Upper lobe of left lung (tissue), 6 donors: ENCODE measurements at places on chromosomes 12 and 14. TPM values are rescaled to one million over a fixed set of nuclear protein-coding genes. Genes with fewer than 3 reads are reported as not detected.

Gene EIF2S3B
- total RNA-seq: not detected

Gene NOVA1
- 1.7 TPM for total RNA-seq

Gene TMEM229B
- total RNA-seq: 6.3 TPM

Gene LTBP2
- total RNA-seq: 93.3 TPM

- DNase-seq: no peak
These were observed 189.7 kb downstream of the FSCB start for GRCh38 chr14:44317441-44317746.

GRCh38 chr12:47111392-47111778, 31.6 kb upstream of the AMIGO2 start:
- DNase-seq: no peak

- DNase-seq: no peak
These were observed 698.9 kb downstream of the BCL11B start for GRCh38 chr14:98573082-98573481.

GRCh38 chr12:76920172-76921099, 41.6 kb upstream of the CSRP2 start:
- no peak for DNase-seq

GRCh38 chr12:44626883-44627282, 249.2 kb downstream of the NELL2 start:
- no peak for DNase-seq

GRCh38 chr12:25034676-25035075, 85.8 kb upstream of the BCAT1 start:
- DNase-seq: no peak

GRCh38 chr14:62470935-62471334, 574.3 kb downstream of the KCNH5 start:
- no peak for DNase-seq
